Mucosa of gallbladder (tissue), 1 donor: ENCODE measurements at places on chromosomes 6 and 20. TPM values are rescaled to one million over a fixed set of nuclear protein-coding genes. Genes with fewer than 3 reads are reported as not detected.

Gene MOG
- not detected for total RNA-seq

Gene KCNK15
- 14.2 TPM for total RNA-seq

- no peak for DNase-seq
These were observed 148.9 kb downstream of the CEBPB start for GRCh38 chr20:50339466-50339901.

DNA sequence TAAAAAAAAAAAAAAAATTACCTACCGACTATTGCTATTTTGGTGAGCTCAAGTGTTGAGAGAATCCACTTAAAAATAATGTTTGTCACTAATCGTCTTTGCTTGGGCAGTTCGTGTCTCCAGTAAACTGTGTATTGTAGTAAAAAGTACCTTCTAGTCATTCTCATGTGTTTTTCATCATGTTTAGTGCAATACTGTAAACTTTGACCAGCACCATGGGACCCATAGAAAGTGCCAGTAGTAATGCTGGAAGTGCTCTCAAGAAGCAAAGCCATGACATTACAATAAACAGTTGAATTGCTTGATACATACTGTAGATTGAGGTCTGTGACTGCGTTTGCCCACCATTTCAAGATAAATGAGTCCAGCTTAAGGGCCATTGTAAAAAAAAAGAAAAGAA, 395.2 kb downstream of the BCKDHB start:
- DNase-seq, result no peak

DNA sequence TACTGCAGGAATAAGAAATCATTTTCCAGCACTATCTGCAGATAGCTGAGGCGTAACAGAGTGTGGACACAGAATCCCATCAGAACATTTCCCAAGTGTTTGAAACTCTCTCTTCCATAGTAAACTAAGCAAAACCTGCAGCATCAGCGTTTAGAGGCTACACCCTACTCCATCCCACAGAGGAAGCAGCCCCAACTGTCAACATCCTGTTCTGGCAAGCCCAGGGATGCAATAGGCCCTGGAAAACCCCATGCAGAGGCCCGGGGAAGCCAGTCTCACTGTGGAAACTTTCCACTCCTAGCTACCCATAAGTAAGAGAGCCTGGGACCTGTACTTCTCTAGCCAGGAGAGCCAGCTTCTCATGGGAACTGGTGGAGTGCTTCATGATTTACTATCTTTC, 129.4 kb downstream of the LY86 start:
- no peak for DNase-seq

DNA sequence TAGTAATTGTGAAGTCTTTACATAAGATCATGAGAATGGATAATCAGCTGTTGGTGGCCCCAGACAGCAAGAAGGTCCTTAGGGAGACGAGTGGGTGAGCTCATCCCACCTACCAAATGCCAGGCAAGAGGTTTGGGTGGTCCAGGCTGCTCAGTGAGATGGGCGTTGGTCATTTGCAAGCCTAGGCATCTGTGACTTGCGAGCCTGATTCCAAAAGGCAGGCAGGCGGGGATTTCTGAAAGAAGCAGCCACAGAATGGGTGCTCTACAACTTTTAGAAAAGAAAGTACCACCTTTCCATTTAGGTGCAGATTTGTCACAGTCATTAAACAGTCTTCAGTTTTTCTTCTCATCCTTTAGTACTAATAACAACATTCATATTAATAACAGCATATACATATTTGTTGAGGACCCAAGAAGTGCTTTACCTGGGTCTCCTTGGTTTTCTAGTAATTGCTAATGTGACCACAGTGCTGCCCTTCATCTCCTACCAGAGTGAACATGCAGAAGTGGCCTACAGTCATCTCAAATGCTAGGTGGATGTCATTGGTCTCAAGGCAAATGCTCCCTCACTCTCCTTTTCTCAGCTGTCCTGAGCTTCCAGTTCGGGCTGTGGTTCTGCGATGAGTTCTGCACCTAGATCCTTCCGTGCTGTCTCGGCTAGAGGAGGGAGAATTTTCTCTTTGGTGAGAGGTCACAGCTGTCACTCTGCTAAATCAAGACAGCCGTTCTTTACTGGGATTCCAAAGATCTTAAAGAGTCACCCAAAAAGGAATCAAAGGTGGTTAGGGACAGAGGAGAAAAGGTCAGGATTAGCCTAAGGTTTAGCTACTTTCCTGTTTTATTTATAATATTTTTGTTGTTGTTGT, 2.7 kb downstream of the WRNIP1 start:
- no peak for DNase-seq

- no peak for DNase-seq
These were observed 116.5 kb downstream of the TCP11 start for GRCh38 chr6:35024551-35025054.

- no peak for DNase-seq
These were observed 162.8 kb downstream of the BTBD9 start for GRCh38 chr6:38476888-38477287.

GRCh38 chr20:3777716-3778629, 3.3 kb downstream of the SPEF1 start:
- DNase-seq, result peak; percentile 65

DNA sequence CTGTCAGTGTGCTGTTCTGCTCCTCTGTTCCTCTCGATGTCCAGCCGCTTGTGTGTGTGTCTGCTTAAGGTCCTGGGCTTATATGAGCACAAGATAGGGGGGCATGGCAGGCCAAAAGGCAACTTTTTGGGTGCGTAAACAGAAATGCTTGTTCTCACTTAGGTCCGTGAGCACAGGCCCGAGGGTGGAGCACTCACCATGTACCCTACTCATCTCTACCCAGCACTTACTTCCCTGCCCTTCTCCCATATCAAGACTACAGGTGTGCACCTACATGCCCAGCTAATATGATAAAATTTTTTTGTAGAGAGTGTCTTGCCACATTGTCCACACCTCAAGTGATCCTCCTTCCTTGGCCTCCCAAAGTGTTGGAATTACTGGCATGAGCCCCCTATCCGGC, 34.3 kb downstream of the NCOA3 start:
- DNase-seq, result no peak
